ENCODE measurements at places on chromosomes 6 and 20.

DNA sequence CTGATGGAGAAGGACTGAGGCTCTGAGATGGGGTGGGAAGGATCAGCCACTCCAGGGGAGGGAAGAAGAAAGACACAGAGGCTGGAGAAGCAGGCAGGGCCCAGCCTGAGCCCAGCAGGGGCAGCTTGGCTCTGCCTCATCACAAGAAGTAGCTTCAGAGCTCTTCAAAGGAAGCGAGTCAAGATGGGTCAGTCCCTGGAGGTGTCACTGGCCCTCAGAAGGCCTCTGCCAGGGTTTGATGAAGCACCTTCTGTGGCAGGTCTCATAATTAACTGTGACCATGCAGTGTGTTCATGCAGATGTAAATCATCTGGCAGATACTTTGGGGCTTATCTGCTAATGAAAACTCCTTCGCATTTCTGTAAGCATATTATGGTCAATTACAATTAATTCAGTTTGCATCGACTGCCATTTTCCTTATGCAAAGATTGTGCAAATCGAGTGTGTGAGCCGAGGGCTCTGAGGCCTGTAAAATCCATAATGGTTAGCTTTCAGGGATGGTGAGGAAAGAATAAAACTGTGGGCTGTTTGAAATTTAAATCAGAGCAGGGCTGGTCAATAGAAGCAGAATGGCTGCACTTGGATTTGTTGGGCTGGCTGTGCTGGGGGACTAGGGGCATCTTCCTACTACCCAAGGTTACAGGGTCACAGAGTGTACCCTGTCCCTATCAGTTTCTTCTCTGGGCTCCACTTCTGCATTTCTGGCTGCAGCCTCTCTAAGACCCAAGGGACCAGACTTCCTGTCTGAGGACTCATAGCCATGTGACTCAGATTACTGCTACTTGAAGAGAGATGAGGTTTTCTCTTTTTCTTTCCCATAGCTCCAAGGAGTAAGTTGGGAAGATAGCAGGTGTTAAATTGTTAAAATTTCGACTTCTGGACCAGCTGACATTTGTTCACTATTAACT is 376.6 kb downstream of the DHX35 start:
- DNase-seq, result no peak

DNA sequence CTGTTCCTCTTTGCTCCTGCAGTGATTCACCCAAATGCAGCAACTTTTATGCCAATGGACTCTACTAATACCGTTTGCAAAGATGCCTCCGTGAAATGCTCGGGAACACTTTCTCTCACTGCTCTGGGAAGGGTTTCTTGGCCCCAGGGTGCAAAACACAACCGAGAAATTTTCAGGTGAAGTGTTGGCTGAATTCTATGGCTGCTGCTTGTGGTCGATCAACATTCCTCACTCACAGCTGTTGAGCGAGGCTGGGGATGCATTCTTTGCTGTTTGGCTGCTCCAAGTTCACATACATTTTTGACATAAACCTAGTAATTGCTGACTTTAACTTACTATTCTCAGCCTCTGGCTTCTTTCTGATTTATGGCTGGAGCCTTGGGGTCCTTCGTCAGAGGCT is 342.0 kb upstream of the CHD6 start:
- no peak for DNase-seq

DNA sequence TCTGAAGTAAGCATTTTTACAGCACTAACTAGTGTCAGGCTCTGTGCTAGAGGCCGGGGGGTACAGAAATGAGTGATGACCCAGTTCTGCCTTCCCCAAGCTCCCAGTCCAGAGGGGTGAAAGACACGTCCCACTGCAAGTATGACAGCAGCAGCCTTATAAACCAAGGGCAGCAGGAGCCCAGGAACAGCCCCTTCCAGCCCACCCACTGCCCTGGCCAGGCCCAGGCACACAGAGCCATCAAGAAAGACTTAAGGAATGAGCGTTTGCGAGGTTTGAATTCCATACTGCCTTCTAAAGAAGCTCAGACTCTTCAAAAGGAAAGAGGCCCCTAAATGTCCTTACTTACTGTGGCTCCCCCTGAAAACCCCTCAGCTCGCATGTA is 10.0 kb downstream of the TRERF1 start:
- DNase-seq, result no peak

DNA sequence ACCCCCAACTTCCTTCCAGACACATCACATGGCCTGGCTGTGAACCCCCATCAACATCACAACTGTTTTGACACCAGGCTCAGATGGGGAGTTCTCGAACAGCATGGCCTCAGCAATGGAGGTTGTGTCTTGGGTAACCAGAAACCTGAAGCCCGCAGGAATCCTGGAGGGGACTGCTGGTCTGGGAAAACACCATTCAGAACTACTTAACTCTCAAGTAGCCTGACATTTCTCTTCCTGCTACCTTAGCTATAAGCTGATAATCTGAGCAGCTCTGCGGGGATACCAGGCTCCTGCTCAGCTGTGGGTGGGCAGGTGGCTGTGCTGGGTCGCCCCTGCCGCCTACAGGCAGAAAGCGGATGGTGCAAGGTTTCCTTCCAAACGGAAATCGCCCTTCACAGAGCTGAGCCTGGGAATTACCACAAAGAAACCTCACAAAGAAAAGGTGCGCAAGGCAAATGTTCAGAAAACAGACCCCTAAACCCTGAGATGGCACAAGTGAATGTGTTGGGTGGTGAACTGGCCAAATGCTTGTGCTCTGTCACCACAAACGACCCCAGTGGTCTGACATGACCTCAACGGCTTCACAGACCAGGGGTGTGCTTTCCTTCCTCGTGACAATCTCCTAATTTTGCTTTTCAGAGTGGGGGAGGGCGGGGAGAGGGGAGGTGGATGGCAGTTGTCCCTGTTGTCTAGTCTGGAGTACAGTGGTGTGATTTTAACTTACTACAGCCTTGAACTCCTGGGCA is 29.5 kb downstream of the SNX5 start:
- DNase-seq, result peak; percentile 44
